Calu3 (cell line): ENCODE measurements at places on chromosomes 6 and 20. TPM values are rescaled to one million over a fixed set of nuclear protein-coding genes. Genes with fewer than 3 reads are reported as not detected.

GRCh38 chr6:89048288-89048923 lies 32.1 kb upstream of the PNRC1 start:
- DNase-seq = no peak

- DNase-seq = no peak
These were observed 201.9 kb upstream of the CST7 start for GRCh38 chr20:24747010-24747712.

- DNase-seq = peak; percentile 67
These were observed 1.9 kb upstream of the ELOVL4 start for GRCh38 chr6:79949233-79949632.

The MYO6 gene
- total RNA-seq = 122 and 153 TPM in 2 replicates
